Foreskin keratinocyte (primary cell): ENCODE measurements at places on chromosomes 12 and 14. TPM values are rescaled to one million over a fixed set of nuclear protein-coding genes. Genes with fewer than 3 reads are reported as not detected.

DNA sequence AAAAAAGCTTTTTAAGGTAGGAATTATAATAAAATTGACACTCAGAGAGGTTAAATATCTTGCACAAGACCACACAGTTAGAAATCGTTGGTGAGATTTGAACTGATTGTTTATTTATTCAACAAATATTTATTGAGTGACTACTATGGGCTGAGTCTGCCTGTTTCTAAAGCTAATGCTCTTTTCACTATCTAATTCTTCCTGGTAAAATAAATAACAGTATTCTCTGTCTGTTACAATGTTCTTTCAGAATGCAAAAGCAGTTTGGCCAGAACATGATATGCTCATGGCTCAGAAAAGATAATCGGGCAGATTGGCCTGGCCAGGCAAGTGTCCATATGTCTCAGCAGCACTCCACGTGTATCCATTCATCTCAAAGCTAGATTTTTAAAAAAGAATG lies 82.0 kb downstream of the BTG1 start:
- DNase-seq = no peak

DNA sequence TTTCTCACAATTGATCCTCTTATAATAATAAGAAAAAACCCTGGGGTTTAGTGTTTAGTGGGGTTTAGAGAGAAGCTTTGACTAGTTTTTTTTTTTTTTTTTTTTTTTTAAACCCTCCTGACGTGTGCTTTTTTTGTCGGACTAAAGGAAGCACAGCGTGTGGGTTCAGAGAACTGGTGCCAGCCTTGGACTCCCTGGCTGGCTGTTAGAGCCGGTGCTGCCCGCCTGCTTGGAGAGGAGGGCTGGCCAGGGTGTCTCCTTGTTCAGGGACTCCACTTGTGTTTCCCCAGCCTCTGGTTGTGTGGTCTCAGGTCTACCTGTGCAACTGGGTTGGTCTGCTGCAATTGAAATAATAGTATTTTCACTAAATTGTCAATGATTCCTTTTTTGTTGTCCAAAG lies 54.1 kb upstream of the ASPG start:
- no peak for DNase-seq

GRCh38 chr12:130280742-130281141 lies 56.9 kb upstream of the PIWIL1 start:
- DNase-seq = no peak

- DNase-seq = no peak
These were observed 1501.8 kb upstream of the FLRT2 start for GRCh38 chr14:84028080-84028604.

DNA sequence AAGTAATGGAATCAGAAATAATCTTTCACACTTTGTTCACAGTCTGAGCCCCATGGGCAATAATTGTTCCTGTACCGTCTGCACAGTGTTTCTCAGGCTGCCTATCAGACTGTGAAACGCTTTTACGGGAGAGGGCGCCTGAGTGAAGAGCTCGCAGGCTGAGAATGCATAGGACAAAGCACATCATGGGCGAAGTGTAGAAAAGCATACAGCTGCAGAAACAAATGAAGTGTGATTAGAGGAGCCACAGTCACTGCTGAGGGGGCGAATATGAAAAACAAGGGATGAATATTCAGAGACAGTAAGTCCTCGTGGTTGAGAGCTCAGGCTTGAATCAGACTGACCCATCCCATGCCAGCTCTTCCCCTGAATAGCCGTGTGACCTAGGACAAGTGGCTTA lies 438.4 kb upstream of the DCN start:
- no peak for DNase-seq

Gene ANO4
- total RNA-seq = 16.6 and 48.9 TPM in 2 replicates

- no peak for DNase-seq
These were observed 18.7 kb downstream of the SART3 start for GRCh38 chr12:108542320-108542719.

- no peak for DNase-seq
These were observed at the start of gene KCNK13 for GRCh38 chr14:90061685-90062126. KCNK13 (plus strand) TSS chr14:90061994; CDS start chr14:90062206, 212 bp downstream.

DNA sequence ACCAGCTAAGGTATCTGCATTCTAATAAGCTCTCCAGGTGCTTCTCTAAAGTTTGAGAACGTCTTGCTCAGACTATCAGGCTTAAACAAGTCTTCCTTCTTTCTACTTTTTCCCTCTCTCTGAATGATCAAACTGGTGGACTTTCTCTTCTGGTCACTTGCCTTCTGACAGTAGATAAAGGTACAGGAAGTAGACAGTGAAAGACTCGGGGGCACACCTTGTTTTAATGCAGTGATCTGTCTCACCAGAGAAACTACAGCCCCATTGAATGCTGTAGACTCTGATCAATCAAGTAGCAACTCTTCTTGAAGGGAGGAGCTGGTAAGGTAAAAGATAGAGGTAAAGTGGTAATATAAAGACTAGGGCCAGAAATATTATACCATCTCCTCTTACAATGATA lies 48.1 kb upstream of the ATXN7L3B start:
- DNase-seq = no peak

- no peak for DNase-seq
These were observed 68.2 kb downstream of the ATP23 start for GRCh38 chr12:58009405-58010195.

Gene KRT77
- total RNA-seq = 0.03 TPM in 1 of 2 replicates, not detected in the other

GRCh38 chr12:20523658-20524057 lies 155.3 kb downstream of the PDE3A start:
- DNase-seq = no peak

Gene ERG28
- 31.3 and 33.2 TPM in 2 replicates for total RNA-seq

- DNase-seq = no peak
These were observed 114.8 kb upstream of the DIO3 start for GRCh38 chr14:101446387-101446969.

Gene GLT8D2
- total RNA-seq = 3.2 and 4.8 TPM in 2 replicates

DNA sequence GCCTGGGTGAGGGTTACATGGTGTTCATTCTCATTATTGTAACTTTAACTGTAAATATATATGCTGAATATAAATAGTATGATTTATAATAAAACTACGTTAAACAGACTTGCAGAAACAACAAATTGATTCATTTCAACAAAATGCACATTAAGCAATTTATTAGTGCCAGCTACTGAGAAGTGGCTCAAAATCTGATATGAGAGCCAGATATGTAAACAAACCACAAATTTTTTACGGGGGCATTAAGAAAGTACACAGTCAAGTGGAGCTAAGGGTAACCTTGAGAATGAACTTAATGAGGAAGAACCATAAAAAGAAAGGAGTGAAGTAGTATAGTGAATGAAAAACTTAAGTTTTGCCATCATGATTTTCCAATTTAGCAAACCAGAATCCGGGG lies 40.3 kb downstream of the CEP128 start:
- no peak for DNase-seq

Gene PCNX4
- total RNA-seq = 43.3 and 43.9 TPM in 2 replicates

DNA sequence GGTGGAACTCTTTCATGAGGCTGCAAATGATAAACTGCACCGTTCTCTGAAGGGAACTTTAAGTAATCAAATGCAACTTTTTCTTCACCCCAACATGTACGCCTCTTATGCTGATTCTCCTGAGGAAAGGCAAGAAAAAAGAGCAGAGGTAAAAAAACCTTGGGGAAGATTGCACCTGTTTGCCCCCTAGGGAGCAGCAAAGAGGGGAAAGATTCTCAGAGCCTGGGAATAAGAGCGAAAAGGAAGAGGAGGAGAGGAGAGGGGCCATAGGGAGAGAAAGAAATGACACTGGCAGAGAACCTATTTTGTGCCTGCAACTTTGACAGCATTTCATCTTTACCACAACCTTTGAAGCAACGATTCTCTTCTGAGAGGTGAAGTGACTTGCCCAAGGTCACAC lies 254.6 kb downstream of the KSR2 start:
- no peak for DNase-seq

Gene KRT80
- 2.5 and 5.3 TPM in 2 replicates for total RNA-seq

Gene PRH2
- total RNA-seq = not detected in 2 replicates

- no peak for DNase-seq
These were observed 275.9 kb downstream of the FBXL14 start for GRCh38 chr12:1318327-1319031.

DNA sequence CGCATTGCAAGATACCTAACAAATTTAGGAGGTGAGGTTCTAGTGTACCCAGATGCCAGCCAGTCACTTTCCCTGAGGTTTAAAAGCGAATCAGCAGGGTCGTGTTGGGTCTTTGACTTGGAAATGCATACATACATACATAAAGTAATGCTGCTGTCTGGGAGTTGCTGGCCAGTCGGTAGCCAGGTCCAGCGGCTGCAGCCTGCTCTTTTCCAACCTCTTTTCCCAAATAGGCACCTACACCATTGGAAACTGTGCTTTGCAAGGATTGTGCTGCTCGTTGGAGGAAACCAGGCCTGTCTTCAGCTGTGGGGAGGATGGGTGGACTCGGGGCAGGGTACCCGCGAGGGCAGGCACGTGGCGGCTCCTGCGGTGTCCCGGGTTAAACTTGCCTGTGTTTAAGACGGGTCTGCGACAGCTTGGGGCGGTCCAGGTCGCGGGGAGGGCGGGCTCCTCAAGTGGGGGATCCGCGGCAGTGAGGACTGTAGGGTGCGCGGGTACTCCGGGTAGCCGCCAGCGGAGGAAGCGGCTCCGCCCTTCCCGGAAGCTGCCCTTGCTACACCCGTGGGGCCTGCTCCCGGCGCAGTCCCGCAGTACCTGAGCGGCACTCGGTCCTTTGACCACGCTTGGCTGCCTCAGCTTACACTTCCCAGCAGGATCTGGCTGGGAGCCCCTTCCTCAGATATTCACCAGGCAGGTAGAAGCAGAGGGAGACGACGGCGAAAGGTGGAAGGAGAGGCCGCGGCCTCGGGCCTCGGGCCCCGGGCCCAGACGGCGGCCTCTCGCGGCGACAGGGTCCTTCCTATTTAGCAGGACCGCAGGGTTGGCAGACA lies 2.7 kb downstream of the TTC6 start:
- DNase-seq = no peak

DNA sequence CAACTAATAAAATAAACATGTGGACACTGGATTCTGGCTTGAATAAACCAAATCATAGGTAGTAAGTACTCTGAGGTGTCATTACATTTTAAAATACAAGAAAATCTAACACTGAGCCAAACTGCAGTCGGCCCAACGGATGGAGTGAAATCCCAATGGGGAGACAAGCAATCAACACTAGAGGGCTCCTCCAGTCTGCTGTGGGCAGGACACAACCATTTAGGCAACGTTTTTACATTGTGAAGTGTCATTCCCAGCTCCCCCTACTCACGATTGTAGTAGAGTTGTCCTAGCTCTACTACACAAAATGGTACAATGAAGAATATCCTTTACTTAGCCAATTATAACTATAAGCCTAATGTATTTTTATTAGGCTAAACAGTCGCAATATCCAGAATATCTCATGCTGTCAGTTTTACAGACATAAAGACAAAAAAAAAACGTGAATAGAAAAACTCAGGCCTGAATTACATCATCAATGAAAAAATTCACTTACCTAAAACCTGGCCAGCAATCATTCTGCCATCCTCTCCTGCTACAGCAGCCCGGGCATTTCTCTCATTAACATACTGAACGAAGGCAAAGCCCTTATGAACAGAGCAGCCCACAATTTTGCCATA lies 35.7 kb downstream of the HNRNPC start:
- DNase-seq = no peak

DNA sequence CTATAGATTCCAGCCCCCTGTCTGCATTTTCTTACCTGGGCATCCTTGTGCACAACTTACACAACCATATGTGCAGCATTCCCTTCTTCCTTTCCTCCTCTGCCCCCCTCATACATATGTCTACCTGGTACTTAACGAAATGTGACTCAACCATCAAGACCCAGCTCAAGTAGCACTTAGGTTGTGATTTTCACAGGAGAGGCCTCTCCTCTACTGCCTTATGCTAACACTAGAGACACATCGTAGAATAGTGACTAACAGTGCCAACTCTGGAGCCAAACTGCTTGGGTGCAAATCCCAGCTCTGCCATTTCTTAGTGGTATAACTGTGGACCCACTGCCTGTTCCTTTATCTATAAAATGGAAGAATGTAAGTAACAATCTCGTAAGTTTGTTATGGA lies 24.1 kb upstream of the PLEKHA5 start:
- no peak for DNase-seq

GRCh38 chr14:104577847-104578301 lies 1.7 kb upstream of the C14orf180 start:
- no peak for DNase-seq

- peak; percentile 23 for DNase-seq
These were observed 601.8 kb upstream of the ATXN7L3B start for GRCh38 chr12:73935817-73936216.

Gene SLC38A4
- 0.49 and 0.65 TPM in 2 replicates for total RNA-seq

GRCh38 chr12:29004066-29004935 lies 144.8 kb upstream of the FAR2 start:
- DNase-seq = no peak

DNA sequence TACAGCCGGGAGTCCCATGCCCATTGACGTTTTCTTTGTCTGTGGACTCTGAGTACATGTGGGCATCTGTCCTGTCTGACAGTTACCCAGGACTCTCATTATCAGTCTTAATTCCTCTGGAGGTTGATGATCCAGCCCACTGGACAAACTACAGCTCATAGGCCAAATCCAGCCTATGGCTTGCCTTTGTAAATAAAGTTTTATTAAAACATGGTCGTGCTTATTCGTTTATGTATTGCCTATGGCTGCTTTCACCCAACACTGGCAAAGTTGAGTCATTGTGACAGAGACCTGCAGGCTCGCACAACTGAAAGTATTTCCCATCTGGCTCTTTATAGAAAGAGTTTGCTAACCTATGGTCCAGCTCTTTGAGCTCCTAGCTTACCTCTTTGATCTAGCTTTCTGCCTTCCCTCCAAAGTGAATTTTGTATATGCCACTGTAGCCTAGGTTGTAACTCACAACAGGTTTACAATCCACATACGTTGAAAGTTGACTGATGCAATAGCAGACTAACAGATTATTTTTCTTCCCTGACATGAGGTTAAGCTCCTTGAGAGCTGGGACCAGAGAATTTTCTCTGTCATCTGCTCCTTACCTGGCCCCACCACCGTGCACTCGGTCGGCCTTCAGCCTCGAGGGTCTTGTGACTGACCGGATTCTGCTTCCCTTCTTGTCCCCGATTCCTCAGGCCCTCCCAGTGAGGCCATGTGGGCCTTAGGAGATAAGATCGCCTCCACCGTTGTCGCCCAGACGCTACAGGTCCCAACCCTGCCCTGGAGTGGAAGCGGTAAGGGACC lies 57.3 kb downstream of the ACACB start:
- DNase-seq = no peak

GRCh38 chr14:100472094-100472455 lies 115.1 kb downstream of the BEGAIN start:
- DNase-seq = no peak

- peak; percentile 16 for DNase-seq
These were observed 45.8 kb downstream of the CCER1 start for GRCh38 chr12:90909069-90909770.

DNA sequence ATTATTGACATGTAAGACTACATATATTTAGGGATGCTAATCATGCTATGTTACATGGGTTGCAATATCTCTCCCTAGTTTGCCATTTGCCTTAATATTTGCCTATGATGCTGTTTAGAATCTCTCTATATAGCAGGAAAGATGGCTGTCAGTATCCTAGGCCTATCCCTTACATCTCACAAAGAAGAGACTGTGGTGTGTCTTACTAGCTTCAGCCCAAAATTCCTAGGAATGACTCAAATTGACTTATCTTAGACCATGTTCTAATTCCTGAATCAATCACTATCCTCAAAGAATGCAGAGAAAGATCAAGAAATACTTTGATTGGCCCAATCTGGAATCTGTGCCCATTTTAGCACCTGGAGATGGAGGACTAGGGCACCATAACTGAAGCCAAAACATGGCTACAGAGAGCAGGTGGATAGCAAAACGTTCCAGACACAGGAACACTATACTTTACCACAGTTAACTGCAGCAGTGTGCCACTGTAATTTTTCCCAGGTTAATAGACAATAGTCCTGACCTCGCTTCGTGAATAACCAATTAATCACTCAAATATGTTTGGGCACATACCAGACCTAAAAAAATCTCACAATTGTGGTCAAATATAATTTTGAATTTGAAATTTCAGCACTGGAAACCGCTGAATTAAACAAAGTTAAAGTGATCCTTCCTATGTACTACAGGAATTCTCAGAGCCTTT lies 32.7 kb upstream of the GLIPR1 start:
- DNase-seq = peak; percentile 74
